ENCODE measurements at places on chromosomes 16 and 17. TPM values are rescaled to one million over a fixed set of nuclear protein-coding genes. Genes with fewer than 3 reads are reported as not detected.

- DNase-seq: peak; percentile 93
Measured at GRCh38 chr17:78257810-78258322, 26.4 kb downstream of the TMEM235 start.

DNA sequence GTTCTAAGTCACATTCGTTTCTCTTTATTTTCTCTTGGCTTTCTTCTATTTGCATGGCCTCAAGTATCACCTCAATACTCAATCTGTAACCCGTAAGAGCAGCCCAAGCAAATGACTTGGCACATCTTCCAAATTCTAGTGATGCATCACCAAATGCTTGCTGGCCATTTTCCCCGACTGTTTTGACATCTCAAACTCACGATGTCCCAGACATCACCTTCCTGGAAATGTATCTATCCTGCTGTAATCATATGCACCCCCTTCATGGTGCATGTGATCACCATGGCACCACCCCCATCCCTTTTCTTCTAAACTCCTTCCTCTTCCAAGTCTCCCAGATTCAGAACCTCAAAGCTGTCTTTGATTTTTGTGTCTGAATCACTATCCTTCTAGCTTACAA is 24.0 kb upstream of the ABCA5 start:
- DNase-seq: no peak

- DNase-seq: no peak
Measured at GRCh38 chr17:35752471-35752870, 568 bp downstream of the GAS2L2 start.

- peak; percentile 91 for DNase-seq
Measured at GRCh38 chr17:79988185-79988971, 47.3 kb downstream of the TBC1D16 start.

Gene KRTAP2-1
- total RNA-seq: not detected

Gene IL21R
- total RNA-seq: 0.43 TPM

GRCh38 chr17:14756479-14756878 is 455.6 kb downstream of the HS3ST3B1 start:
- DNase-seq: no peak

Gene IRX5
- total RNA-seq: not detected

GRCh38 chr16:9406038-9406712 is 314.7 kb downstream of the HAPSTR1 start:
- no peak for DNase-seq

Gene SEBOX
- total RNA-seq: not detected

Gene KIF2B
- not detected for total RNA-seq

DNA sequence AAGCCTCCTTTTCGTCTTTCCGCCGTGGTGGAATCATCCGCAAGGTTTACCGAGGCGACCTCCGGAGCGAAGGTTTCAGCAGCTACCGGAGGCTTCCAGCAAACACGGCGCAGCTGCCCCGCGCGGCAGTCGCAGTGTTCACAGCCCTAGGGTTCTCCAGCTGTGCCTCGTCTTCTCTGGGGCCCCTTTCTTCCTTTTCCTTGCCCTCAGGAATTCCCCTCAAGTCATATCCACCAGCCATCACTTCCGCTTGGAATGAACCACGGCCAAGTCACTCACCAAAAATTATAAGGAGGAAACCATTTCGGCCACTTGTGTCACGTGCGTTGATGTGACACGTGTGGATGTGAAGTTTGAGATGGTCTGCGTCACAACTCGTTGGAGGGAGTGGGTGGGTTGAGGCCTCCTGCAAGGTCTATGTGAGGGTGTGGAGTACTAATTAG is 636 bp upstream of the ERN1 start:
- peak; percentile 70 for DNase-seq

Gene PRR14
- 5.6 TPM for total RNA-seq

DNA sequence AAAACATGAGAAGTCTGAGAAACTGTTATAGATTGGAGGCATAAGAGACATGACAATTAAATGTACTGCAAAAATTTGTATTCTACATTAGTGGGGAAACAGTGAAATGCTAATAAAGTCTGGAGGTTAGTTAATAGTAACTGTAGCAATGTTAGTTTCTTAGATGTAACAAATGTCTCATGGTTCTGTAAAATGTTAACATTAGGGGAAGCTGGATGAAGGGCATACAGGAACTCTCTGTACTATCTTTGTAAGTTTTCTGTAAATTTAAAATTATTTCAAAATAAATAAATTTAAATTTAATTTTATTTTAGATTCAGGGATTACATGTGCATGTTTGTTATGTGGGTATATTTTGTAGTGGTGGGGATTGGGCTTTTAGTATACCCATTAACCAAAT is 70.0 kb upstream of the IRX6 start:
- no peak for DNase-seq

GRCh38 chr16:70157105-70157476 is 16.5 kb upstream of the CLEC18C start:
- no peak for DNase-seq

DNA sequence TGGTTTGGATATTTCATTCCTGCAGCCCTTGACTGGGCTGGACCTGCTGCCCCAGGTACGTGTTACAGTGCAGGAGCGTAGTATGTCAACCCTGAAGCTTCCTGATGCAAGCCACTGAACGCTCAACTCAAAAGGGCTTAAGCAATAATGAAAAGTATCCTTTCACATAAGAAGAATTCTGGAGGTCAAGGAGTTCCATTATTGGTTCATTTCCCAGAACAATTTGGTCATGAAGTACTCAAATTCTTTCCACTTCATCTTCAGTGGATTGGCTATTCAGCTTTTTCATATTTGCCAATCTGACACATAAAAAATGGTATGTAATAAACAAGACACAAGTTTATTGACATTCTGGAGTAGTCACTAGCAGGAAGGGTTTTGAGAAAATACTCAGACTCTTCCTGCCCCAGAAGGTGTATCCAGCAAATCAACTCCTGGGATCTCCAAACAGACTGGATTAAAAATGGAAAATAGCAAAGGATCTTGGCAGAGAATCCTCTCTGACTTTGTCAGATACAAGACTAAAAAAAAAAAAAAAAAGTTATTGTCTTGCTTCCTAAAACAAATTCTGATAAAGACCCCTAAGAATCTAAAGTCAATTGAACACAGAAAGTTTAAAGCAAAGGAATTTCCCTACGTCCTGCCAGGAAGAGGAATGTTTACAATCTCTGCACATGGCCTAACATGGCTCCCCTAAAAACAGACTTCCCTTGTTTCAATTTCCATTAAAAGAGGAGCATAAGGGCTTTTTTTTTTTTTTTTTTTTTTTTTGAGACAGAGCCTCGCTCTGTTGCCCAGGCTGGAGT is 37.5 kb upstream of the WSB1 start:
- peak; percentile 90 for DNase-seq

Gene PROCA1
- total RNA-seq: 1.6 TPM

Gene NLRP1
- 33.2 TPM for total RNA-seq

Gene RFWD3
- total RNA-seq: 20.3 TPM

DNA sequence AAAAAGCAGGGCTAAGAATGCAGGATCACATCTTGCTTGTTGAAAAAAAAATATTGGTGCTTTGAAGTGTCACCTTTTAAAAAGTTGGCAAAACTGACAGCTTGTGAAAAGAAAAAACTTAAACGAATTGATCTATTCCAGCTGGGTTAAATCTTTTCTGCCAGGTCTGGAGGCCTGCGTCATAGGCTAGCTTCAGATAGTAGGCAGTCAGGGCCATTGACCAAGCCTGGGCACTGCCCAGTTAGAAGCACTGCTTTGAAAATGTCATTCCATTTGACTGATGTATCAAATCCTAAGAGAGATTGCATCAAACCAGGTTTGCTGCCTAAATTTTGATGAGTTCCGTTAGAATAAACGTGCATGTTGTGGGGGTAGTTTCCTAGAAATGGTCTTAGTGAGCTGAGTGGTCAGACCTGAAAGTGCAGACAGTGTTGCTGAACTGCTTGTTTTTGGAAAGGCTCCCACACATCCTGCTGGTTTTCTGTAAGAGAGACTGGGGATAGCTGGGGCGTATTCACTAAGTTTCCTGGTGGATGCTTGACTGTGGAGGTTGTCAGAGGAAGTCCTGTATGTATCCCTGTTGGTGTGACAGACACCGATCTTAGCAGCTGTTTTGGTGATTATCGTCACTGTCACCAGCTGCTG is 38.8 kb downstream of the NUP88 start:
- no peak for DNase-seq

- DNase-seq: peak; percentile 67
Measured at GRCh38 chr17:57142925-57143324, 57.9 kb downstream of the AKAP1 start.

GRCh38 chr16:66580605-66581209 is 1.4 kb downstream of the CMTM2 start:
- DNase-seq: peak; percentile 70

Gene METTL2A
- 29.4 TPM for total RNA-seq

- peak; percentile 71 for DNase-seq
Measured at GRCh38 chr16:88737298-88738150, 31.2 kb downstream of the CTU2 start.

Gene ZDHHC1
- total RNA-seq: 5.2 TPM

Gene EVPLL
- total RNA-seq: not detected

DNA sequence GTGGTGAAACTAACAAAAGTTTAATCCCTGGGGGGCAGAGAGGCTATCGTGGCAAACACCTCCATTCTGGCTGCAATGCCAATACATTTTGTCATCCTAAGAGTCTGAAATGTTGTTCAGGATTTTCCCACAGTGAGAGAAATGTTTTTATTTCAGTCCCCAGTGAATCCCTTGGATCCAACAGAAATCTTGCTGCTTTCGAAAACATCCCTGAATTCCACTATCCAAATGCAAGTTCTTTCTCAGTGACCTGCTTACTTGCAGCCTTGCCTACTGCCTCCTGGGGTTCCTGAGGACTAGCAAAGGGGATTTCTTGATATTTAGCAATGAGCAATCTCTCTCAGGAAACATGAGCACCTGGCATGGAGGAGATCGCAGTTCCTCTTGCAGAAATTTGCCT is 202.1 kb upstream of the IRX3 start:
- DNase-seq: no peak

Gene ABCC12
- total RNA-seq: not detected

DNA sequence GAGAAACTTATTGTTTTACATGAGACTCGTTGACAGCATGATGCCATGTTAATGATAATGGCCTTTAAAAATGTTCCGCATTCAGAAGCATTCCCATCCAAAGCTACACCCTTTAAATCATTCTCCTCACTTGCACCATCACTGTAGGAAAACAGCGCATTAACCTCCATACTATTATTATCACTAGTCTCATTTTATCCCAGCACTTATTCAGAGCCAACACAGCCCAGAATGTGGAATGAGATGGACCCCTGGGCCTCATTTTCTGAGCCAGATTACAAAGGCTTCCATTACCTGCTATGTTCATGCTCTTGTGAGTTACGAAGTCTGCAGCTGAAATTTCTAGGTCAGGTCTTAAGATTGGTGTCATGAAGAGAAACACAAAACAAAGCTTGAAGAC is 159.4 kb downstream of the HS3ST3A1 start:
- DNase-seq: no peak

Gene FOXL1
- total RNA-seq: 3.5 TPM

DNA sequence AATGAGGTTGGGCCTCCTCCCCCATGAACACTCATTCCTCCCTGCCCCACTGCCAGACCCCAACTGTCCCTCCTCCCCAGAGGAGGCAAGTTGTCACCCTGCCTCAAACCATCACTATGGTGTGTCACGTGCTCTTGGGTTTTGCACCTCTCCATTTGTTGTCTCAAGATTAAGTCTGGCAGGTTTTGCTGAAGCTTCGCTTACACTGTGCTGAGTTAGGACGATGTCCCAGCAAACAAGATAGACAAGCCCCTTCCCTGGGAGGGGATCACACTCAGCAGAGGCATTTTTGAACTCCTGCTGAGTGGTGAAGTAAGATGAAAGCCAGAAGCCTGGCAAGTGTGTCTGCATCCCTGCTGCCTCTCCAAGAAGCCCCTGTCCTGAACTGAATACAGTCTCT is 78.3 kb downstream of the CBLN1 start:
- DNase-seq: no peak

- DNase-seq: no peak
Measured at GRCh38 chr17:55266051-55266957, 1.5 kb downstream of the HLF start.

Gene CD79B
- not detected for total RNA-seq

GRCh38 chr16:30113711-30114333 is 485 bp upstream of the GDPD3 start:
- no peak for DNase-seq

DNA sequence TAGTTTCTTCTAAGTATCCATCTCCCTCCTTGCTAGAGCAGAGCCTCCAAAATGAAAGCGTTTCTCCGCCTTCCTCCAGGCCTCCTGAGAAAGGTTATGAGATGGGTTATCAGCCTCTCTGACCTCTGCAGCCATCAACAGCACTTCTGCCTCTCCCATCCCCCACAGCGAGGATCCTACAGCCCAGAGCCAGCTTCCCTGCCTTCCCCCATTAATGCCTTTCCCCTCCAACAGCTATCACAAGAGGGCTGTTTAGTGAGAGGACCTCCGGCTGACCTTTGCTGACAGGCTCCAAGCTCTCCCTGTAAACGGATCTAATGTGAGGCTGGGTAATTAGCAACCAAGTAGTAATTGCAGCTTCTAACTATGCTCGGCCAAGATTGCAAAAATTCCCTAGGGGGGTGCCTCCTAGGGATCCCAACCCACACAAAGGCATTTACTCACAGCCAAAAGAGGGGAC is 55.8 kb downstream of the ZFHX3 start:
- DNase-seq: peak; percentile 32

DNA sequence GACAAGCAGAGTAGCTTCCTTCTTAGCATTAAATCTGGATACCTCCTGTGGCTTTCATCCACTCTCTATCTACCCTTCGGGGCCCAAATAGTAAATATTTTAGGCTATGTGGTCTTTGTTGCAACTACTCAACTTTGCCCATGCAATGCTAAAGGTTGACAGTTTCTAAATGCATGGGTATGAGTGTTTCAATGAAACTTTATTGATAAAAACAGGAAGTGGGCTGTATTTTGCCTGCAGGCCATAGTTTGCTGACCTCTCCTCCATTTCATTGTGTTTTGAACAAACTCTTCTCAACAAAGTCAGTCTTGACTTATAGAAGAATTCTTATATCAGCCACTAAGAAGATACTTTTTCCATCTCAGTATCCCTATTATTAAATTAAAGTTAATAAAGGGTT is 34.1 kb downstream of the ACSM2A start:
- DNase-seq: no peak

DNA sequence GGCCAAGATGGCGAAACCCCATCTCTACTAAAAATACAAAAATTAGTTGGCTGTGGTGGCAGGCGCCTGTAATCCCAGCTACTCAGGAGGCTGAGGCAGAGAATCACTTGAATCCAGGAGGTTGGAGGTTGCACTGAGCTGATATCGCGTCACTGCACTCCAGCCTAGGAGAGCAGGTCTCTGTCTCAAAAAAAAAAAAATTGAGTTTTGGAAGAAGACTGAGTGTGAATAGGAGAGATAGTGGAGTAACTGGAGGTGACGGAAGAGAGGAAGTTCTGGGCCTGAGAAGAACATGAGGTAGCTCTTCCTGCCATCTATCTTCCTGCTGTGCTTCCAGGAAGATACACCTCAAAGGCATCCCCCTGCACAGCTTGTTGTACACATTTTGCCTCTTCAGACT is 11.4 kb downstream of the HOXB1 start:
- DNase-seq: no peak

- DNase-seq: no peak
Measured at GRCh38 chr16:27728691-27729090, 178.7 kb downstream of the KATNIP start.

GRCh38 chr17:78956254-78956653 is 23.5 kb downstream of the LGALS3BP start:
- no peak for DNase-seq

GRCh38 chr17:38815576-38816193 is 9.4 kb downstream of the CWC25 start:
- peak; percentile 48 for DNase-seq

Measured in fibroblast of villous mesenchyme (primary cell).